ENCODE measurements at places on chromosomes 2 and 18.

DNA sequence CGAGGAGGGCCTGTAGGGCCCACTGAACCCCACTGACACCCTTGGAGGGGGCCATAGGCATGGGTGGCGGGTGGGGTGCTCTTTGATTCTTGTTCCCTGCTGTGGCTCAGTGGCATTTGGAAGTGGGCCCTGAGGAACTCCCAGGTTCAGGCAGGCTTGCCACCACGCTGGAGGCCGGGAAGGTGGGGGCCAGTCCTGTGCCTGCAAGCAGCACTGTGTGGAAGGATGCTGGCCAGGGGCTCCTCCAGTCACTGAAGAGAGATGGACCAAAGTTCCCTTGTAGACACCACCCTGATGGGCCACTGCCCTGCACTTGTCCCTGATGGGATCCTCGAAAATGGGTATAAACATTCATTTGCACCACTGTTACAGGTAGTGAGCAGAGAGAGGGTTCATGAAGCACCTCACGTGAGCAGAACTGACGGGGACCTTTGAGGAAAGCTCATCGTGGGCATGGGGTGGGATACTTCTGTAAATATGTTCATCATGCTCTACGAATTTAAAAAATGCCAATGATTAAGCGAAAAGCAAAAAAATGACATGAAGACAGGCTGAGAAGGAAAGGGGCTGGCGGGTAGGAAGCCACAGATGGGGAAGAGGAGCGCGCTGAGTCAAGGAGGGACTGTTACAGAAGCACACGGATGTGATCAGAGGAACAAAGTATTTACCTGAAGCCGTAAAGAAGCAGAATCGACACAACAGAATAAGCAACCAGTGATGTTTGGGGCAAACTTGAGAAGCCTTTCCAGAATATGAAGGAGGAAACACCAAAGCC lies 45.2 kb upstream of the ASB1 start:
- DNase-seq, result no peak

GRCh38 chr18:49745045-49746014 lies 68.0 kb downstream of the ACAA2 start:
- DNase-seq, result no peak

- DNase-seq, result peak; percentile 29
Observed at GRCh38 chr18:56748698-56749268, 97.6 kb downstream of the WDR7 start.

GRCh38 chr2:25125976-25126375 lies 42.4 kb downstream of the POMC start:
- no peak for DNase-seq

GRCh38 chr2:142834021-142834420 lies 43.4 kb upstream of the KYNU start:
- DNase-seq, result no peak

All from fibroblast of the conjunctiva (primary cell).